ENCODE measurements at places on chromosomes 5 and 9. TPM values are rescaled to one million over a fixed set of nuclear protein-coding genes. Genes with fewer than 3 reads are reported as not detected.

GRCh38 chr9:108259917-108260675, 595.7 kb downstream of the ACTL7B start:
- no peak for DNase-seq

DNA sequence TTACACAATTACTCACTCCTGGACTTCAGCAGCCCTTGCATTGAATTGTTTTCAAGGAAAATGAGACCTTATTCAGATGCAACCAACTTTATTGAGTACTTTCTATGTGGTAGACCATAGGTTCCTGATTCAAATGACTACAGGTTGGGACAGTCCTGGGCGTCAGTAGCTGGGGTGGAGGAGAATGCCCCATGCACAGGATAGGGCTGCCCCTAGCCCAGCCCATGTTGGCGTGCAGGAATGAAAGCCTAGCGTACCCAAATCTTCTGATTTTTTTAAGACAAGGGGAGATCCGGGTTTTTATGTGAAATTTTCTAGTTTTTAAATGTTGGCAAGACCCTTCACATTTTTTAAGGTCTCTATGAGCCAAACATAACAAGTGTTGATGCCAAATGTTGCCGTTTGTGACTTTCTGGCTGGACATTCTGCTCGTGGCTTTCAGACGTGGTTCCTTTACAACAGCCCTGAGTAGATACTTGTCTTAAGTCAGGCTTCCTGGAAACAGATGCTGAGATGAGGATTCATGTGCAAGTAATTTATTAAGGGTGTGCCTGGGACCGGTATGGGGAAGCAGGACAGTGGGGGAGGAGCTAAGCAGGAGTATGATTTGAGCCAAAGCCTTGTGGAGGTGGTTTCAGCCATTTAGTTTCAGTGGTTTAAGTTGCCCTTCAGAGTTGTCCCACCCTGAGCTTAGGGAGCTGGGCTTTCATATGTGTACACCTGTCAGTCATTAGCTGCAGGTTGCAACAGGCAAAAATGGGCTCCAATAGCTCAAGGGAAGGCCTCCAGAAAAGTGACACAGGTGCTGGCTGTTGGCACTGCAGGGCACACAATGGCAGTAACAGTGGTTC, 154.1 kb downstream of the NTRK2 start:
- no peak for DNase-seq

GRCh38 chr9:129310666-129311350, 132.7 kb upstream of the IER5L start:
- no peak for DNase-seq

DNA sequence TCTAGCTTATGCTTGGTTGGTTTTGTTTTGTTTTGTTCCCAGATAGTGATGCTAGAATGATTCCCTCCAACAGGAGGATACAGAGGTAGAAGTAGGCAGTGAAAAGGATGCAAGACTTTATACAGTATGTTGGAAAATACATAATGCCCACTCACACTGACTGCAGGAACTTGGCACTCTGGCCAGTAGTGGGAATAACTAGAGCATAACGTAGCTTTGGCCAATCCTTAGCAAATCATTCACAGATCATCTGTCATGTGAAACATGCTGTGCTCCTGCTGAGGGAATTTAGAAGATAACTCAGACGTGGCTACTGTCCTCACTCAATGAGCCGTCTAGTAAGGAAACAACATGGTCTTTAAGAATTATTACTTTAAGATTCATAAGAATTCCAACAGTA, 13.5 kb downstream of the CFAP90 start:
- DNase-seq, result no peak

- no peak for DNase-seq
Observed at GRCh38 chr5:156680831-156681230, 169.3 kb upstream of the PPP1R2B start.

DNA sequence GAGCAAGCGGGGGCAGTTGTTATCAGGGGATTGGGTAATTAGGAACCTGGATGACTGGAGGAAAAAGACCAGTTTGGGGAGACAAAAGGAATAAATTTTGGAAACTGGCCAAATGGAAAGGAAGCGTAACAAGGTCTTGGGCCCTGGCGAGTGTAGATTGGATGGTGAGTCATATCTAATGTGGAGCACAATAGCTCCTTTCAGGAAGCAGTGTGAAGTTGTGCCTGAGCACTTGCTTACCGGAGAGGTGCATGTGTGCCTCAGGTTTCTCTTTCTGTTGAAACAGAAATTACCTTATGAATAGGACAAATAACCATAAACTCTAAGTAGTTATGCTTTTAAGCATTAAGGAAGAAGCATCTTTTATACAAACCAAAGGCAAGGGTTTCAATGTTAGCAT, 176.4 kb downstream of the KIF4B start:
- no peak for DNase-seq

DNA sequence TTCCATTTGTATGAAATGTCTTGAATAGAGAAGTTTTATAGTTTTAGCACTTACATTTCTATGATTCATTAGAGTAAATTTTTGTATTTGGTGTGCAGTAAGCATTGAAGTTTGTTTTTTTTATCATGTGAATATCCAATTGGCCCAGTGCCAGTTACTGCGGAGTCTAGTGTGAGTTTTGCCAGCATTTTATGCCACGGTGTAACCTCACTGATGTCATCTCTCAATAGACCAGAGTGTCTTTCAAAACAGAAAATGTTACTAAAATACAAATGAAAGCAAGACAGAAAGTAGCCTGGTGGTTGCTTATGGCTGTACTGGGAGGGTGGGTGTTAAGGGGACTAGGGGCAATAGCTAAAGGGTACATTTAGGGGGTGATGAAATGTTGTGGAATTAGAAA, 62.8 kb downstream of the IPPK start:
- DNase-seq, result no peak

- DNase-seq, result no peak
Observed at GRCh38 chr5:158883502-158883901, 216.2 kb downstream of the EBF1 start.

- DNase-seq, result no peak
Observed at GRCh38 chr9:108552459-108553040, 303.2 kb downstream of the ACTL7B start.

- no peak for DNase-seq
Observed at GRCh38 chr5:150731669-150732242, 27.1 kb downstream of the DCTN4 start.

- no peak for DNase-seq
Observed at GRCh38 chr9:92763721-92764380, 782 bp downstream of the BICD2 start.

DNA sequence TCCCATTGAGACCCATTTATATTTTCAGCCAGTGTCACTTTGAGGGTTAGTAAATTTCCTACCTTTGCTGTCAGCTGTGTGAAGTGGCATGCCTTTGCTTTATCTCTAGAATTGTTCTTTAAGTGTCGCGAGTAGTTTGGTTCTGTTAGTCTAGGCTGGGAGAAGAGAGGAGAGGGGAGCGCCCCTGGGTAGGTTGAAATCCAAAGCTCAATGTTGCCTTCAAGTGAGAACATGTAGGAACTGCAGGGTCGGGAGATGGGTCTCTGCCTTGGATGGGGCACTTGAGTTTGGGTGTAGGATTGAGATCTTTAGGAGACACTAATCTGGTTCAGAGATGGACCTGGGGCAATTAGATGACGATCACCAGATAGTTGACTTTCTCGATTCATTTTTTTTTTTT, 46.3 kb downstream of the STC2 start:
- DNase-seq, result no peak

- DNase-seq, result no peak
Observed at GRCh38 chr9:119838210-119838609, 469.0 kb upstream of the BRINP1 start.

GRCh38 chr5:138870611-138871010, 4.5 kb downstream of the LRRTM2 start:
- no peak for DNase-seq

DNA sequence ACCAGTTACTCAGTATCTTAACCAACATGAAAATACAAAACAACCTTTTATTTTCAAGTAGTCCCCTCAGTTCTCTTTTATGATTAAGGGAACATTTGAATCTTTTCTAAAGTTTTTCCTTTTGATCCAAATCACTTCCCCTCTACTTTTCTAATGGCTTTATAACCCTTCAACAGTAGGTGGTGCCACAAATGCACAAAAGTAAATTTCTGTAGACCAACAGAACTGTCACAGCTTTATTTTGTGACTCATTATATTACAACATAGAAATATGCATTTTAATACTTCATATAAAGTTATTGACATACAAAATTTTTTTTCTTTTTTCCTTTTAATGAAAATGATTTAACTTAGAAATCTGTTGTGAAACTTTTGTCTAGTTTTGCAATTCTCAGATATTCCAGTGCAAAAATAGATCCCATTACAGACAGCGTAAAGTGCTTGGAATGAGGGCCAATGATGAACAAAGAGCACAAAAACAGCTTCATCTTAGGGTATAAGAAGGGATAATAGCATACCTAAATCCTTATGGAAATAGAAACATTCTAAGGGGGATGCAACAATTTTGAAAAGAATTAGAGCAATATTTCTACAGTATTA, 17.0 kb downstream of the NIPSNAP3B start:
- no peak for DNase-seq

GRCh38 chr9:133124123-133124906, 3.3 kb upstream of the RALGDS start:
- no peak for DNase-seq

GRCh38 chr5:139688751-139689372, 40.7 kb downstream of the CXXC5 start:
- DNase-seq, result no peak

GRCh38 chr5:135179308-135179980, 145.4 kb upstream of the PITX1 start:
- no peak for DNase-seq

- DNase-seq, result no peak
Observed at GRCh38 chr5:89120719-89121118, 237.7 kb upstream of the MEF2C start.

- DNase-seq, result no peak
Observed at GRCh38 chr9:112401175-112401815, 21.4 kb downstream of the HSDL2 start.

- DNase-seq, result no peak
Observed at GRCh38 chr5:69160651-69161050, 6.3 kb upstream of the CCNB1 start.

- DNase-seq, result no peak
Observed at GRCh38 chr9:6184749-6185645, 30.6 kb upstream of the IL33 start.

DNA sequence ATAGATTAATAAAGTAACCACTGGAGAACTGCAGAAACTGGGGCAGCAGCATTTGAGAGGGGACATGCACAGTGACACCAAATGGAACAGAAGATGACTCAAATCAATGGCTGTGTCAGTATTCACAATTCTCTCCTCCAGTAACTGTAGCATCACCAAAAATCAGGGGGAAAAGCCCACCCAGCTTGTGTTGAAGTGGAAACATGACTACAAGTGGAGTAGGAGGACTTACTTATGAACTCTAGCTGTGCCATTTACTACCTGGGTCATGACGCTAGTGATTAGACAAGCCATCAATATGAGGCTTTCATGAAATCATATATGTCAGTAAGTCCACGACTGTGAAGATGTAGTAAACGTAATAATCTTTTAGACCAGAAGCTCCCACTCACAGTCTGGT, 199.8 kb upstream of the PTGER4 start:
- DNase-seq, result no peak

GRCh38 chr5:12277504-12278192, 373.4 kb upstream of the CTNND2 start:
- no peak for DNase-seq

ENTPD8 gene
- total RNA-seq, result not detected

AQP3 gene
- total RNA-seq, result not detected

RXRA gene
- 15.7 TPM for total RNA-seq

ZNF483 gene
- 1.2 TPM for total RNA-seq

CA9 gene
- total RNA-seq, result not detected

GABRA6 gene
- not detected for total RNA-seq

DBH gene
- total RNA-seq, result not detected

PCDH1 gene
- total RNA-seq, result not detected

DELE1 gene
- total RNA-seq, result 72.3 TPM

SLC2A8 gene
- 35.2 TPM for total RNA-seq

LVRN gene
- total RNA-seq, result 0.74 TPM

VCAN gene
- 46.0 TPM for total RNA-seq

TRPM6 gene
- not detected for total RNA-seq

IFNA2 gene
- not detected for total RNA-seq

SOHLH1 gene
- total RNA-seq, result not detected

TSLP gene
- 0.11 TPM for total RNA-seq

ADAMTS12 gene
- total RNA-seq, result 9.1 TPM

C8G gene
- not detected for total RNA-seq

NPR3 gene
- 9.9 TPM for total RNA-seq

LMX1B gene
- total RNA-seq, result not detected
